Fibroblast of skin of left quadriceps (primary cell): ENCODE measurements at places on chromosomes 12 and 14.

DNA sequence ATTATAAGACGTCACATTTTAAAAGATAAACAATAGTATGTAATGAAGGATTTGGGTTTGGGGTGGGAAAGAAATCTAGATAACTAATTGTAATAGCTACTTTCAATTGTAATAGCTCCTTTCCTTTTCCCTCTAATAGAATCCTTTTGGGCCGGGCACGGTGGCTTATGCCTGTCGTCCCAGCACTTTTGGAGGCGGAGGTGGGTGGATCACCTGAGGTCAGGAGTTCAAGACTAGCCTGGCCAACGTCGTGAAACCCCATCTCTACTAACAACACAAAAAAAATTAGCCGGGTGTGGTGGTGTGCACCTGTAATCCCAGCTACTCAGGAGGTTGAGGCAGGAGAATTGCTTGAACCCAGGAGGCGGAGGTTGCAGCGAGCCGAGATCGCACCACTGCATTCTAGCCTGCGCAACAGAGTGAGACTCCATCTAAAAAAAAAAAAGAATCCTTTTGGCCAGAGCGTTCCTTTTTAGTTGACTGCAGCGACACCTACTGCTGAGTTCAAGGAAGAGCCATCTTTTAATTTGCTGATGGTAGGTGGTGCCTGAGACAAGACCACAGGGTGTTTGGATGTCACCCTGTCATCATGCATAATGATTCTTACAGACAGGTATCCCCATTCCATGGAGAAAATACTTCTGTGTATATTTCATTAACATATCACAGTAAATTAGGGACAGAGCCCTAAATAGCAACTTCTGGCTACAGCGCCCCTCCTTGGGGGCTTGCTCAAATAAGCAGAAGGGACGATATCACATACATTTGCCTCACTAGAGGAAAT is 79.5 kb downstream of the ARMH4 start:
- peak; percentile 49 for DNase-seq

DNA sequence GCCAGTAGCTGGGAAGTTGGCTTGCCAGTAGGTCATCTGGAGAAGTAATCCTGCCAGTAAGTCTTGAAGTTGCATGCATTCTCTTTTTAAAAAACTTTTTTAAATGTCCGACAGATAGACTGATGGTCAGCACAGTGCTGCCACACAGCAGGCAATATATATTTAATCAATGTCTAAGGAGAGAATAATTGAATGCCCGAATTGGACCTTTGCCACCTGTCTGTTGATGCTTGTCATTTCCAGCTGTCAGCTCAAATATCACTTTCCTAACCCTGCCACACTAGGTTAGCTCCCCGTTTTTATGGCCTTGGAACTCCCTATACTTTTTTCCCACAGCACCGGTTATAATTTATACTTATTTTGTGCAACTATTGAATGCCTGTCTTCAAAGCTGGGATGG is 2.1 kb upstream of the SLC15A4 start:
- no peak for DNase-seq

GRCh38 chr12:67482751-67483661 is 165.5 kb upstream of the DYRK2 start:
- DNase-seq: peak; percentile 89

DNA sequence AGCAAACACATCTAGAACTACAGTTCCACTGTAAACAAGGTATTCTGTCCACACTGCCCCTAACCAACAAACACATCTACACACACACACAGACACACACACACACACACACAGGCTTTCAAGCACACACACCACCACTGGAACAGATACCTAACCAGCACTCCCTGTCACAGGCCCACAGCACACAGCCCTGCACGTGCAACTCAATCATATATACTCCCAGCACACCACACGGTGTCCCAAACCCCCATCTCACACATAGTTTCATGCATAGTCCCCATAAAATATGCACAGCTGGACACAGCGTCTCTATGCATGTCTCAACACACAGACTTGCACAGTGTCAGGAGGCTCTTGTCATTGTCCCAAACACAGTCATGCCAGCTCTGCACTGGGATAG is 27.6 kb downstream of the KRT8 start:
- no peak for DNase-seq

DNA sequence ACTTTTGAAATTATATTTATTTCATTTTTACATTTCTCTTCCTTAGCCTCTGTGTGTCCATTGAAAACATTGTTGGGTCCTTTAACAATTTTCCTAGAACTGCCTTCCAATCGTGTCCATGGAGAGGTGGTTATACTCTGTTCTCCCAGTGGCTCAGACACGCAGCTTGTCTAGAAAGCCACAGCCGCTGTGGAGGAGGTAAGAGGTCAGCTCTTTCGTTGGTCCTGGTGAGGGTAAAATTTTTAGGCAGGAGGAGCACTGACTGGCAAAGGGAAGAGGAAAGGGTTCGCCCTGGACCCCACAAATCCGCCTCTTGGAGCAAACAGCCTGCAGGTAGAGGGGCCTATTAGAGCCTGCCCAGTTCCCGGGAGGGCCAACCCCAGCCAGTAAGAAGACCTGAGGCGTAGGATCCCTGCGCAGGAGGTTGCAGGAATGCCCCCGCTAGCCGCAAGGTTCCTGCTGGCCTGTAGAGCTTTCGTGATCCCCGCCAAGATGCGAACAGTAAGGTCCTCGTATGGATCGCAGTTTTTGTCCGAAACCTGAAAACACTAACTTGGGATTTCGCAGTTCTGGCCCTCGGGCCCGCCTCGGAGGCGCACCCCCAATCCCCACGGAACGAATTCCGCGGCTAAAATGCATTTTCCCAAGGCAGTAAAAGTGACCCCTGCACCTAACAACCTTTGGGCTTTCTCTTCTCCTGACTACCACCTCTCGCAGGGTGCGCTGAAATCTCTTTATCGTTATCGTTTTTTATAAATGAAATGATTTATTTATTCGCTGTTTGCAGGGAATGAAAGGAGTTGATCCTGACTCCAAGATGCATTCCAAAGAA is 7.5 kb upstream of the PAX9 start:
- no peak for DNase-seq

DNA sequence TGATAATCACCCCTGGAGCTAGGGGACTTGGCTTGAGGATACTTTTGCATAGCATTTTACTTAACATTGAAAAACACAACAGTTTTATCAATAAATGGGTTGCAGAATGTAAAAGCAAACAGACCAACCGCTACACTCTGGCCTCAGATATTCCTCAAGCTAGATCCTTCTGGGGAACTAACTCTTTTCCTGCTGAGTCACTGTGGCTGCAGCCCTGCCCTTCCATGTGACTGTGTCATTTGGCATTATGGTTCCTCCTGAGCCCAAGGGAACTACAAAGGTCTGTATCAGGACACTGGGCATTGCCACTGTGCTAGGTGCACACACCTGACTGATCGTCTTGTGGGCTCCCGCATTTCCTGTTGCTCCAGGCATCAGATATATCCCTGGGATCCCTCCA is 56.6 kb downstream of the TTC9 start:
- no peak for DNase-seq

GRCh38 chr12:466039-466438 is 6.3 kb downstream of the B4GALNT3 start:
- no peak for DNase-seq

GRCh38 chr12:58916921-58917511 is 3.3 kb downstream of the LRIG3 start:
- DNase-seq: peak; percentile 80

DNA sequence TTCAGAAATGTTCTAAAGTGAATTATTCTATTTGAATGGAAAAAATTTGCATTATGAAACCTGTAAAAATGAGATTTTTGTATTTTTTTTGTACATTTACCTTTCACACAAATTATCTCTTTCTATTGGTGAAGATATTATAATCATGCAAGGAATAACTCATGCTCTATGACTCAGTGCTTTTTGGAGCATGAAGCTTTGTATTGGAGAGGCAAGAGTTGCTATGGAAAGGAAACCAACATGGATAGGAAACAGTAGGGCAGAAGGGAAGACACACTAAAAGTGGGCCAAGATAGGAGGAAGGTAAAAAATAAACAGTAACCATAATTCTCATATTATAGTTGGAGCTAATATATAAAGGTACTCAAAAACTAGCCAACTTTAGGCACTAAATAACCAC is 79.0 kb downstream of the PLCZ1 start:
- DNase-seq: no peak

- DNase-seq: no peak
Observed at GRCh38 chr12:98745578-98746391, 100.7 kb downstream of the APAF1 start.

DNA sequence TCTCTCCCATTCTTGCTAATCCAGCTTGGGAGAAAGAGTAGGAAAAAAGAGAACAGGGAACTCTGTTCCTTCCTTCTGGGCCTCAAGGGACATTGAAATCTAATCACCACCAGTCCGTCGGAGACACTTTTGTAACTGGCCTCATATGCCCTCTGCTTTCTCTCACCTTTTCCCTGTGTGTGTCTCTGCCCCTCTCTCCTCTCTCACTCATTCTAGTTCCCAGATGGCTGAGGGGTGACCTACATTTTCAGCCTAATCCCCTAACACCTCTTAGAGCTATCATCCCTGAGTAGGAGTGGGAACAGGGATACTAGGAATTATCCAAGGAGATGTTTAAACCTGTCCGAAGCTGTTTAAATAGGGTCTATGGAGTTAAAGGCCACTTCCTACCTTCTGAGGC is 8.9 kb upstream of the PCK2 start:
- no peak for DNase-seq

DNA sequence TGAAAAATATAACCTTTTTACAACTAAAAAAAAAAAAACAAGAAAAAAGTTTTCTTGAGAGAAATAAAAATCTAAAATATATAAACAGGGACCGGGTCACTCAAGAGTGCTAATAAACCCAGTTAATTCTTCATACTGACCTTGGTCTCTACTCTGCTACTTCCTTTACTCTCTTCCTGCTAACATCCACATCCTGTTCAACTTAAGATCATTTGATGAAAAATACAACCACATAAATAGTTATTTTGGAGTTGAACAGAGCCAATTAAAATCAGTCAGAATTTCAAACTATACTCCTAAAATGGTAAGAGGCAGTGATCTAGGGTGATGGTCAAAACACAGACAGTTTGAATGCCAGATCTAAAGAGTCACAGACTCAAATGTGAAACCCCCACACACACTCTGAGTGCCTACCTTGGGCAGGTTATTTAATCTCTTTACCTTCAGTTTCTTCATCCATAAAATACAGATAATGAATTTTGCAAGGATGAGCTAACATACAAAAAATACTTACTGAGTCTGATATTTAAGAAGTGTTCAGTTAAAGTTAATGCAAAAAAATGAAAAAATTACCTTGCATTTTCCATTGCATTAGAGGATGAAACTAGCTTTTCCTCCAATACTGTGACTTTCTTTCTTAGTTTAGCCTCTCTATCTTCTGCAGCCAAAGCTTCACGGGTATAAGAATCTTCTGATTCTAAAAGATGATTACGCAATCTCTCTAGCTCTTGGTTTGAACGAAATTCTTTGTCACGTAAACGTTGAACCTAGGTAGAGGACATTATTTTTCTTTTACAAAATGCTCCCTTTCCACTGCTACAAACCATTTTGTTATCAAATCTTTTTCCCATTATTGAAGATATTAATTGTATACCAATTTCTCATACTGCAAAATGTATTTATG is 40.9 kb downstream of the TRIP11 start:
- DNase-seq: no peak

DNA sequence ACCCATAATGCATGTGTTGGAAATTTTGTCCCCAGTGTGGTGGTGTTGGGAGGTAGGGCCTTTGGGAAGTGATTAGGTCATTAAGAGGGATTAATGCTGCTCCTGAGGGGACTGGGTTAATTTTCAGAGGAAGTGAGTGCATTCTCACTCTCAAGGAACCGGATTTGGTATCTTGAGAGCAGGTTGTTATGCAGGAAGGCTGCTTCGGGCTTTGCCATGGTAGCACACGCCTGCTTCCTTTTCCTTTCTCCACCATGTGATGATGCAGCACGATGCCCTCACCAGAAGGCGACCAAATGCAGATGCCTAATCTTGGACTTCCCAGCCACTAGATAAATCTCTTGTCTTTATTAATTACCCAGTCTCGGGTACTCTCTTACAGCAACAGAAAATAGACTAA is 257.1 kb downstream of the SSPN start:
- no peak for DNase-seq

DNA sequence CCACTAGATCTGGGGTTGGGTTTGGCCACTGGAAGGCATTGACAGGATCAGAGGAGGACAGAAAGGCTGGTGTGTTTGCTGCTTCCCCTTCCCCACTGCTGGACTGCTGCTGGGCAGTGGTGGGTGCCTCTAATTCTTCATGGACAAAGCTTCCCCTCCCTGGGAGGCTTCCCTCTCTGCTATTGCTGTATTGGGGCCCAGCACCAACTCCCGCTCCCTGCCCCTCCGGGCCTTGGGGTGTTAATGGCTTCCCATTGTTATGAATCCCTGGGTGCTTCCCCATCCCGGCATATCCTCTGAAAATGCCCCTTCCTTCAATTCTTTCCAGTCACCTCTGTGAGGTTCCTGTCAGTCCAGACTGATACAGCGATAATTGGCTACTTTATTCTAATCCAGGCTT is 310.2 kb downstream of the GLT1D1 start:
- no peak for DNase-seq

GRCh38 chr14:70782361-70782760 is 27.0 kb downstream of the MAP3K9 start:
- peak; percentile 9 for DNase-seq

- DNase-seq: no peak
Observed at GRCh38 chr14:36085861-36086260, 90.7 kb downstream of the PTCSC3 start.

DNA sequence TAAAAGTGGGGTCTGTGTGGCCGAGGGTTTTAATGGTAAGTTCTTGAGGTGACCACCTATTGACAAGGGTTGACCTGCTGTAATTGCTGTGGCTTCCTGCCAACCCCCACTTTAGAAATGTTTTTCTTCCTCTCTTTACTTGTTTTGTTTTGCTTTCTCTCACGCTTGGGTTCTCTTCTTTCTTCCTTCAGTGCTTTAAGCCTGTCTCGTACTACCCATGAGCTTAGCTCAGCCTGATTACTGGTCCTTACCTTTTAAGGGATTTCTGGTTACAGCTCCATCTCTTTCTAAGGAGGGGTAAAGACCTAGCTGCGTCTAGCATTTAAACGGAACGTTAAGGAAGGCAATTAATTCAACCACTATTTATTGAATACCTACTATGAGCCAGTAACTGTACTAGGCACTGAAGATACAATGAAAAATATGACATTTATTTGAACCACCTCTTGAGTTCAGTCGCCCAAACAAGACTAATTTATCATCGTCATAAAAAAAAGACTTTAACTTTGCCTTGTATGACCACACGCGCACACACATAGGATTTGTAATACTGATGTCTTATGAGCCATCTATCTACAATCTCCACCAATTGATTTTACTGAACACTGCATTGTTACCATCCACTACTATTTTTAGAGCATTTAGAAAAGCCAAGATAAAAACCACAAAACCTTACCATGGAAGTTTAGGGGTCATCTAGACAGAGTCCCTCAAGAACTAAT is 888 bp upstream of the PPP1R12A start:
- no peak for DNase-seq

DNA sequence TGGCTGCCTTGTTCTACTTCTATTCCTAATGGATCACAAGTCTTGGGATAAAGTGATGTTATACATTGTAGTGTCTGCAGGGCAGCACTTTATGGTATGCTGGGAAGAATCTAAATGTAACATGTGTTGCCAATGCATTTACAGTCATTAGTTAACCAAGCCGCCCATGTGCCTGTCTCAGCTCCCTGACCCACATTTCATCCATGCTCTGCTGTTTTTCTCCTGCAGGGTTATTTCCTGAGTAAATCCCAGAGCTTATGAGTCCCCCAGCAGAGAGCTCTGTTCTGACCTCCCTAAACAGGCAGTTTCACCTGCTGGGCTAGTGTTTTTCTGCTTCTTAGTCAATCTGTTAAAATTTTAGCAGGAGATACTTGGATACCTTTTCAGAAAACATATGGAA is 4.4 kb upstream of the TMTC2 start:
- DNase-seq: no peak

- no peak for DNase-seq
Observed at GRCh38 chr12:45536284-45536683, 193.2 kb upstream of the ARID2 start.
